ENCODE measurements at places on chromosomes 3 and 15.
A peak's percentile ranks its signal among the peaks of the same experiment; 100 is the strongest.

DNA sequence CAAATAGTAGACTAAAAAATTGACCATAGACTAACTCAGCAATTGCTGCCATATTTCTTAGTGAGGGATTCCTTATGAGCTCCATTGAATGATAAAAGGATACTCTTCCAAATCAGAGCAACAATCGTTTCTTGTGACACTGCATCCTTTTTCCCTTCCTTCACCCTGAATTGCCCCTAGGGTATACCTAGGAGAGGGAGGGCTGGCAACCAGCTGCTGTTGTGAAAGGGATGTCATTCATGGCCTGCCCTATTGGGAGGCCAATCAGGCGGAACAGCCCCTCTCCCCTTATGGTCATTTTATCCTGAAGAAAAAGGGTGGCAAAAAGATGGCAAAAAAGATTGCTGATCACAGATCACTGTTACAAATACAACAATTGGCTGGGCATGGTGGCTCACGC is 26.3 kb downstream of the B3GNT5 start:
- no peak for DNase-seq

DNA sequence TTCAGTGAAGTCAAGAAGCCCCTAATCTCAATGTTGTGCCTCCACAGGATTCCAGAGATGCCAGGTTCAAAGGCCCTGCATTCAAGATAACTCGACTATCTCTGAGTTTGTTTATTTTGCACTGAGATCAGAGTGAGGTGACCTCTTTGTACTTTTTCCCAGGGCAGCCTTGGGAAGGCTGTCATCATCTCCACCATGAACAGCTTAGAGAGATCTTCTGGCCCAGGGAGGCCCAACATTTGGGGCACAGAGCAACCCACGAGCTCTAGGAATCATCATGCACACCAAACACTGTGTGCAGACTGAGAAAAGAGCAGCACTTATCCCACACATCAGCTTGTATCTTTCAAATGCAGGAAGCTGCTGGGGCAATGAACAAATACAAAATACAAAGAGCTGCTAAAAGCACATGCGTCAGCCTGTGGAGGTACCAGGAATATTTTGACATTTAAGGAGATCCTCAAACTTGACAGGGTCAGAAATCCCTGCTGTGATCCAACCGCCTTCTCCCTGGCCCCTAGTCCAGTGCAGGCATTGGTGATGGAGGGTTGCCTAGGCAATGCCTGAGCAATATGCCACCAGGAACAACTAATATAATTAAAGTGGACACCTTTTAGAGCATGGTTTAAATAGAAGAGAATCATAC is 33.6 kb downstream of the TRIM42 start:
- DNase-seq = no peak

DNA sequence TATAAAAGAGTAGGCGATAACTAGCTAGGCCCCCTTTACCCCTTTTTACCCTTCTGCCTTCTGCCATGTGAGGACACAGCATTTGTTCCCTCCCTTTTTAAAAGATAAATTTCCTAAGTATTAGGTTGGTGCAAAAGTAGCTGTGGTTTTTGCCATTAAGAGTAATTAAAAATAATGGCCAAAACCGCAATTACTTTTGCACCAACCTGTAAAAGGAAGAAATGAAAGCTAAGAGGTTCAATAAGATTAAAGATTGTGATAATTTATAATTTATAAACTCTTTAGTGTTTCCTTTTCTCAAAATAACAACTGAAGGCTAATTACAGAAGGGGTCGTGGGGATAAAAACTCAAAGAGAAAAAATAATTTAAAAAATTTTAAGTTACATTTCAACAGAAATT is 283.5 kb upstream of the PDZRN3 start:
- DNase-seq = no peak

- no peak for DNase-seq
These were observed 352 bp upstream of the TMF1 start for GRCh38 chr3:69052472-69052898.

- DNase-seq = no peak
These were observed 76.7 kb upstream of the STRIT1 start for GRCh38 chr3:155370198-155370597.

DNA sequence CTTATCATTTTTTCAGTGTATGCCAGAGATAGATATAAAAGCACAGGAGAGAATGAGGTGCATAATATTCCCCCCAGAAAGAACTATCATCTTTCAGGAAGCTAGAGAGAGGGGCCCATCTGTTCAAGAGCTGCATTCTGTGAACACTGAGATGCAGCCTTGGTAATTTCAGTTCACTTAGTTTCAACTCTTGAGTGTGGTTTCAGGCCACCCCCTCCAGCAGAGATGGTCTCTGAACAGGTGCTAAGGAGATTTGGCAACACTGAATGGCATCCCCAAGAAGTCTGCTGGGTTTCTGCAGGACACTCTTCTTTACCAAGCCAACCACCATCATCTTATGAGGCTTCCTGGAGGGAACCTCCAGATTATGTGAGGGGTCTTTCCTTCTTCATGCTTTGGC is 30.4 kb upstream of the LIMD1 start:
- DNase-seq = no peak

- peak; percentile 71 for DNase-seq
These were observed 3.8 kb upstream of the GABPB1 start for GRCh38 chr15:50358845-50359244.

DNA sequence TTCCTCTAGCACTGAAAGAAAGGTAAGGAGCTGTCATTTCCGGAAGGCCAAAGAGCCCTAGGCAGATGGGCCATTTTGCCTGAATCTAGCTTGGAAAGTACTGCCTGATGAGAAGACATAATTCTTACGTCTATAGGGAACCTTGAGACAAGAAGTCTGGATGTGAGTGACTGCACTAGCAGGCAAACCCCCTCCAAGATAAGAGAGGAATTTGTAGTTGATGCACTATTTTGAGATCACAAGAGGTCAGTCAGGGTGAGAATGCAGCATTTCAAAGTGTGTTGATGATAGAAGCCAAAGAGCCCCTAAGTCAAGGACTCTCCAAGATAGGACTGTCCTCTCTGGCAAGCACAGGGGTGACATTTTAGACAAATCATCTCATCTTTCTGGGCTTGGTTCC is 99.2 kb downstream of the HES1 start:
- no peak for DNase-seq

GRCh38 chr15:100430411-100430810 is 88.6 kb upstream of the ADAMTS17 start:
- DNase-seq = no peak

DNA sequence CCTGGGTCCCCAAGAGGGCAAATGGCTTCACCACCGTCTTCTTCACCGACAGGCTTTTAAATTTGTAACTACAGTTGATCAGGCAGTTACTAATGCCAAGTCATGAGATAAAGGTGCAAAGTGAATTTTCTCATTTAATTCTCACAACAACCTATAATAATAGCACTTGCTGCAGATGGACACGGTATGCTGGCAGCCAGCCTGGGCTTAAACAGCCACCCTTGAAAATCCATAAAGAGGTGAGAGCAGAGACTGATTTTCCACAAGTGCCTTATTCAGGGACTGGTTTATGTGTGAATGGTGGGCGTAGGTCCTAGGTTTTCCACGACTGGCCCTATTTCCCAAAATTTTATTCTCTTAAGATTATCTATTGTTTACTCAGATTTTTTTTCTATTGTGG is 117.8 kb downstream of the RAB11A start:
- no peak for DNase-seq

GRCh38 chr3:113606539-113607218 is 74.3 kb downstream of the SIDT1 start:
- peak; percentile 39 for DNase-seq

DNA sequence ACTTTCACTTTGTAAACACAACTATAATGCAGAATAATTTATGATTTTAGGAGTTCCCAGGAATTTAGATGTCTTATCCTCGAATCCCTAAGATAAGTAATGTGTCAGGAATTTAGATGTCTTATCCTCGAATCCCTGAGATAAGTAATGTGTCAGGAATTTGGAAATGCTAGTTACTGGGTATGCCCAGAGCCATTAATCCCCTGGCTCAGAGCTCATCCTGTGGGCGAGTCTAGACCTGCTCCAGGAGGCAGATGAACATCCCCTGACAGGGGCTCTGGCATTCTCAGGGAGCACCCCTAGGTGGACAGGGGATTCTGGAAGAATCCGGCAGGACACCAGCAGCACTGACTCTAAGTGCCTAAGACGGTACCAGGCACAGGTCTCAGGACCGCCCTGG is 163.3 kb downstream of the ARRDC4 start:
- no peak for DNase-seq

- peak; percentile 88 for DNase-seq
These were observed 4.0 kb downstream of the MAP2K1 start for GRCh38 chr15:66390678-66391077.

DNA sequence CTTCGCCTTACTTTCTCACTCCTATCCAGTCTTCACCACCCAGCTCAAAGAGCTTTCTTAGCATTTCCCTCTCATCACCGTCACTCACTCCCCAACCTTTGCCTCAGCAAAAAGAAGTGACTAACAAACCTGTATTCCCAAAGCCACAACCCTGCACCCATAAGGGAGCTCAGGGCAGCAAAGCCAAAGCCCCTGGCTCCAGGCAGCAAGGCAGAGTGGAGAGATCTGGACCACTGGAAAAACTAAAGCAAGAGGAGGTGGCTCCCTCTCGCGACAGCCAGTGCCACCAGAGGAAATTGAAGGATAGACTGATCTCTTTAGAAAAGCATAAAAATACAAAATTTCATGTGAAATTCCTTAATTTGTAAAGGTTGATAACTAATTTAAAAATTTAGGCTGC is 25.1 kb upstream of the CDCP1 start:
- DNase-seq = no peak

DNA sequence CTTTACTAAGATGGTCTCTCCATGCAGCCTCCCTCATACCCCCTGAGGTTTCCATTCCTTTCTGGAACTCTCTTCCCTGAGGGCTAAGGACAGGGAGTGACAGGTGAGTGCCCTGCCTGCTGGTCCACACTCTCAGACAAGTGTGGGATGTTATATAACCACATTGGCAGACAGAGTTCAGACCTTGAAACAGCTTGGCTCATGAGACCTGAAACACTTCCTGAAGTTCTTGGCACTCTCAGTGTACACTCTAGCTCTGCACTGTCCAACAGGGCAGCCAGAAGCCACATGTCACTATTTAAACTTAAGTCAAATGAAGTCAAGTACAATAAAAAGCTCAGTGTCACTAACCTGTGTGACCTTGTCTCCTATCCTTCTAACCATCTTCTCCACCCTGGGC is 188.5 kb downstream of the ZNF621 start:
- no peak for DNase-seq

DNA sequence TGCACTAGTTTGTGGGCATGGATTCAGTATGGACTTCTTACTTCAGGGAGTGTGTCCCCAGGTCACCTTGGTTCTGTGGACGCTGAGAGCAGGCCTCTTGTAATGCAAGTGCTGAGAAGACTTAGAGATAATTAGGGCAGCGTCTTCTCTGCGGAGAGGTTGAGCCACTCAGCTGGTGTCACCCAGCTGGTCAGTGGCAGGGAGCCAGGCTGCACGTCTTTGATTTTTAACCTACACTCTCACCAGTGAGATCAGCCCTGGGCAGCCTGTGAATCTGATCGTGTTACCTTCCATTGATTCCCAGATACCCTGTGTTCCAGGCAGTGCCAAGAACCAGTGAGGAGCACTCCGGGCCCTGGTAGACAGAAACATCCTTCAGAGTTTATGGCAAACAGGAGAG is 92.6 kb downstream of the SLCO3A1 start:
- DNase-seq = no peak

DNA sequence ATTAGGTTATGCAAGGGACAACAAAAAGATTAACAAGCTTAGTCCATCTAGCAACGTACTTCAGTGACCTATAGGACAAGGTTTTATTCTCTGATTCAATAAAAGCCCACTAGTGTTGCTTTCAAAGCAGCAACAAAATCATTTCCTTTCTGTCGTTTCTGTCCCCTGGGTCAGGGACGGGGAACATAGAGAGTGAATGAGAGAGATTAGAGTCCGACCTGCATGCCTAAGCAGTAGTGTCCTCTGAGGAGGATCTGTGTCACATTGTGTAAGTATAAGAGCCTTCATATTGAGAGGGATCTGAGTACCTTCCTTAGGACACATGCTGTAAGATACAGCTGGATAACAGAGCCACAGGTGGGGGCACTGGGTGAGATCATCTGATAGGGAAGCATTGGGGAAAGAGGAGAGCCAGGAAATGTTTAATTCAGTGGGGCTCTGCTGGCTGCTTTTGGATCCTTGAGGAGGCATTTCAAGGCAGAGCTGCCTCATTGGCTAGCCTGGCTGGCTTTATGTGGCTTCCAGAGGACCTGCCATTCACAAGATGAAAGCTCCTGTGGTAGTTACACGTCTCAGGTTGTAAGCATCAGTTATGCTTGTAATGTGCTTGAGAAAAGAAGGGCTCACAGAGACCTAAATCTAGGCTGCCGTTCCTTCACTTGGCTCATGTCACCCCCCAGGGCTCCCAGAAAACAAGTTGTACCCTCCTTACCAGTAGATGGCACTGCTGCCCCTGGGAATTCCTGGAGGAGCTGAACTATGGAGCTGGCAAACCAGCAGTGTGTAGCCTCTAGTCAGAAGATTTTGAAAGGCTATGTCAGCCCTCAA is 2.7 kb downstream of the TMEM108 start:
- DNase-seq = peak; percentile 63

- DNase-seq = no peak
These were observed 264.4 kb downstream of the CHL1 start for GRCh38 chr3:461006-461405.

DNA sequence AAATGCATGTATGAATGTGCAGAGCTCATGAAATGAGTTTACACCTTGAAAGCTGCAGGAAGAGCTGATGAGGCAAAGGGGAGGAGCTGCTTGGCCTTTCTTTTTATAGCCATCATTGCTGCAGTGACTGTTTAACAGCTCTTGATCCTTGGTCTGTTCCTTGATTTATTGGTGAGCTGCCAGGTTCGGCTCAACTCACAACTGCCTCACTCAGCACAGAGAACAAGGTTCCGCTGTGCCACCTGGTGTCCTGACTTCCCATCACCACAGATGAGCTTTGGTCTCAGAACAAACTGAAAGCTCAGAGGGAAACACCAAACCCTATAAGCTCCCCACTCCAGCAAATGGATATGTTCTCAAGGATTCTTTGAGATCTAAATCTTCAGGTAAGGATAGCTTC is 626.1 kb downstream of the MAGI1 start:
- no peak for DNase-seq

DNA sequence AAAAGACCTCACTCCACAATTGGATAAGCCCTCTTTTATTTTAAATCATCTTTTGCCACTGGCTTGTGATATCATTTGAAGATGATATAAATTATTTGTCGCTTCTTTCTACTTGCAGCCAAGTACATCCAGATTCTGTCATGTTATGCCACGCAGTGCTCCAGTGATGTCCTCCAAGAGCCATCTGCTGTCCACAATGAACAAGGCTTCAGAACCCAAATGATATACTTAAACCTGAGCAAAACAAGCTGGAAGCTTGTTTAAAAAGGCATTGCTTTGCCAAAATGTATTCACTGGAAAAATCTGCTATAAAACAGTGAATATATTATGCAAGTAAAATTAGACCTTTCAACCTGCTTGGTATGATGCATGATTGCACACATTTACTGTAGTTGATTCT is 58.8 kb upstream of the ARL6 start:
- DNase-seq = no peak

DNA sequence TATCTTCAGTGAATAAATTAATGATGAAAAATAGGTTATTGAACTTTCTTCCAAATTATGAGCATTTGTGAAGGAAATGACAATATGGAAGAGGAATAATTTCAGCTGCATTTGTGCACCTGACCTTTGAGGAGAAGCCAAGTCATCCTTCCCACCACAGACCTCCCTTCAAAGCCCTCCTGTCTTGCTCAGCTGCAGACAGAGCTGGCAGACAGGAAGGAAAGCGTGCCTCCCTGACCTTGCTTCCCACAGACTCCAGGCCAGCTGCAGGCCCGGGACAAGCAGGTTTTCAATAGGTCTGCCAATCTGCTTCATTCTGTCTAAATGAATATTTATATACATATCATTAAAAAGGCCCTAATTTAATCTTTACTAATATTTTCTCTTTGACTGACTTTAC is 152.9 kb upstream of the RBMS3 start:
- DNase-seq = no peak
